T-helper 17 cell (primary cell): ENCODE measurements at places on chromosomes 7 and 10.

GRCh38 chr10:10677479-10677878, 340.2 kb upstream of the CELF2 start:
- H3K4me3 ChIP-seq: no peak overlapping the region
- H3K27ac ChIP-seq: no peak overlapping the region
- H3K27me3 ChIP-seq: peaks cover 19% of the 10 kb centered on the region
- no peaks in the 10 kb centered on the region for H3K4me1 ChIP-seq
- DNase-seq: no peak
- no peaks in the 10 kb centered on the region for H3K36me3 ChIP-seq

DNA sequence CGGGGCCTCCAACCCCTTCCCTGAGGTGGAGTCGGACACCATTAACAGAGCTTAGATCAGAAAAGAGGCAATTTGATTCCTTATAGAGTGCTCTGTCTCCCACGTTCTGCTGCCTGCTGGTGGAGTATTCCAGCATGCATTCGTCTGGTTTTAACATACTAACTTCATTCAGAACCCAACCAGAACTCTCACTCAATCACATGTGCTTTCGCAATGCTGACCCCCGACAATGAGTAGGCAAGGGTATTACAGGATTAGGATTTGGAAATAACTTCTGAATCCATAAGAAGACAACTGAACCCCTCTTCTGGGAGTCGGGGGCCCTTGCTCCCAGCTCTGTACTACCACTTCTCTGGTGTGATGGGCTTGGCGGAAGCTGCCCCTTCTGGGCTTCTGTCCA, 55.7 kb upstream of the HABP2 start:
- peaks cover 5% of the 10 kb centered on the region for H3K4me1 ChIP-seq
- H3K36me3 ChIP-seq: no peaks in the 10 kb centered on the region
- H3K27ac ChIP-seq: no peak overlapping the region
- no peak for DNase-seq

- no peaks in the 10 kb centered on the region for H3K27me3 ChIP-seq
- H3K36me3 ChIP-seq: no peaks in the 10 kb centered on the region
- H3K27ac ChIP-seq: no peak overlapping the region
- no peak overlapping the region for H3K4me3 ChIP-seq
- DNase-seq: no peak
- peaks cover 2% of the 10 kb centered on the region for H3K4me1 ChIP-seq
Observed at GRCh38 chr7:87747681-87748080, 119.5 kb downstream of the RUNDC3B start.

DNA sequence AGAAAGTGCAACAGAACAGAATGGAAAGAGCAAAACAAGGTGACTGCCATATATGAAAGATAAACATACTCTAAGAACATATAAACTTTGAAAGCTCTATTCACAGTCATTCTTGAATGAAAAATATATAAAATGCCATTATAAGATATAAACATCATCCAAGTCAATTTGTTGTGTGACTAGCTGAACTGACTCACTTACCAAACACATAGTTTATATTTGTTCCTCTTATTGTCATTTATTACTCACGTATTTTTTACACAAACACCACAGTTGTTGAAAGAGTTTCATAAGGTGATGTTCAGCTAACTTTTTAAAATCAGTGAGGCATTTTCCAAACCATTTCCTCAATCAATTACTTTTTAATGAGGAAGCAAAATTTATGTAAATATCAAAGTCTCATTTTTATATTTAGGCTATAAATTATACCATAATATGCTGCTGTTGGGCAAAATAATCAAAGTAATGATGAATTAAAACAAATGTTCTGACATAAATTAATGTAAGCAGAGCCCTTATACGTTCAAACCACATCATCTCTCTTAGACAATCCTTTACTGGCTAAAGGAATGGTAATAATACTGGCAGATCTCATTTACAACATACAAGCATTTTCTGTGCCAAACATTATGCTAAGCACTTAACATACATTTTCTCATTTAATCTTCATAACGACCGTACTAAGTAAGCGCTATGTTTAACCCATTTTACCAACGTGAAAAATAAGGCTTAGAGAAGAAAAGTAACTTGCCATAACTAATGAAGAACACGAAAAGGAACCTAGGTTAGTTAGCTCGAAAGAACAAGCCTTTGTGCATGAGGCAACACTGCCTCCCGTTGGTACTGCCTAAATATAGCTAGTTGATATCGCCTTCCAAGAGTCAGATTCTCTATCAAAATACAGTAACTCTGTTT, 7.3 kb downstream of the LRRN3 start:
- no peak for DNase-seq
- no peaks in the 10 kb centered on the region for H3K27me3 ChIP-seq
- H3K27ac ChIP-seq: no peak overlapping the region
- H3K4me1 ChIP-seq: peaks cover 5% of the 10 kb centered on the region

DNA sequence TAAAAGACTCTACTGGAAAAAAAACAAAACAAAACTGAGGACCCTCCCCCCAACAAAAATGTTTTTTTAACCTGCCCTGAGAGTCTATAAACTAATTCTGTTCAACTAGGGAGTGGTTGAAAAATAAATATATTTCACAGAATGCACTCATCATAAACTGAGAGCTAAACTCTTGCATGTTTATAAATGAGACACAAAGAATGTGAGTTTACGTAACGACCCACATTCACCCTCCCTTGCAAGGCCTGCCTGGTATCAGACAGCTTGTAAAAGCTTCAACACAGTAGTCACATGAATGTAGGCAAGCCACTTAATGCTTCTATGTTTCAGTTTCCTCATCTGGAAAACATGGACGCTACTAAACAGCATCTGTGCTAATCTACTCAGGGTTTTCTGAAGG, 50.3 kb downstream of the JAZF1 start:
- H3K36me3 ChIP-seq: no peaks in the 10 kb centered on the region
- H3K4me1 ChIP-seq: peaks cover 23% of the 10 kb centered on the region
- H3K27ac ChIP-seq: no peak overlapping the region
- no peak for DNase-seq

GRCh38 chr7:95088536-95089215, 181.3 kb downstream of the PPP1R9A start:
- no peaks in the 10 kb centered on the region for H3K4me1 ChIP-seq
- no peak for DNase-seq
- H3K36me3 ChIP-seq: no peaks in the 10 kb centered on the region
- no peak overlapping the region for H3K27ac ChIP-seq
- H3K4me3 ChIP-seq: no peak overlapping the region

- no peak for DNase-seq
- peaks cover 30% of the 10 kb centered on the region for H3K27me3 ChIP-seq
- H3K27ac ChIP-seq: no peak overlapping the region
- no peaks in the 10 kb centered on the region for H3K36me3 ChIP-seq
- no peak overlapping the region for H3K4me3 ChIP-seq
Observed at GRCh38 chr7:22660732-22661131, 66.3 kb upstream of the IL6 start.

- H3K4me1 ChIP-seq: no peaks in the 10 kb centered on the region
- no peak overlapping the region for H3K4me3 ChIP-seq
- H3K27me3 ChIP-seq: peaks cover 17% of the 10 kb centered on the region
- H3K27ac ChIP-seq: no peak overlapping the region
Observed at GRCh38 chr7:121212036-121212435, 116.8 kb upstream of the WNT16 start.

DNA sequence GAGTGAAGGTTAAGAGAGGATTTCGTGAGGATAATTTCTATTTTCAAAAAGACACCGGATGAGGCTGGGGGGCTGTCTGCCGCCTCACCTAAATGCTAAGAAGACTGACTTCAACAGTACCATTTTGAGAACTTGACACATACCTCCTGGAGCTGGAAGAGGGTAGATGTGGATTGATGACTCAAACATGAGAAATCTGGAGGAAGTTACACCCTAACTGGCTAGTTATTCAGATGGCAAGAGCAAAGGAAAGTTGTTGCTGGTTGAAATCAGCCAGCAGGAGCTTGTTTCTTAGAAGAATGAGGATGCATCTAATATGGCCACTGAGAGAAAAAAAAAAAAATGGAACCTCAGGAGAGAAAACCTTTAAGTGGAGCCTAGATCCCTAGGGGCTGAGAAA, 76.2 kb upstream of the KIAA1217 start:
- no peak for DNase-seq
- no peaks in the 10 kb centered on the region for H3K27me3 ChIP-seq
- no peaks in the 10 kb centered on the region for H3K4me1 ChIP-seq
- H3K4me3 ChIP-seq: no peak overlapping the region
- H3K27ac ChIP-seq: no peak overlapping the region

GRCh38 chr7:103447073-103447960, 1.3 kb upstream of the SLC26A5 start:
- no peak overlapping the region for H3K27ac ChIP-seq
- H3K36me3 ChIP-seq: no peaks in the 10 kb centered on the region
- no peak for DNase-seq
- H3K27me3 ChIP-seq: peaks cover 62% of the 10 kb centered on the region
- no peak overlapping the region for H3K4me3 ChIP-seq
- H3K4me1 ChIP-seq: peaks cover 9% of the 10 kb centered on the region

GRCh38 chr10:24897326-24897926, 55.0 kb downstream of the PRTFDC1 start:
- H3K4me3 ChIP-seq: no peak overlapping the region
- H3K27ac ChIP-seq: peak overlapping the region; percentile 88
- H3K27me3 ChIP-seq: no peaks in the 10 kb centered on the region

GRCh38 chr7:30176463-30177109, 41.8 kb downstream of the MTURN start:
- no peaks in the 10 kb centered on the region for H3K27me3 ChIP-seq
- no peaks in the 10 kb centered on the region for H3K36me3 ChIP-seq
- H3K27ac ChIP-seq: no peak overlapping the region
- no peak for DNase-seq

- no peak for DNase-seq
- no peak overlapping the region for H3K4me3 ChIP-seq
- H3K36me3 ChIP-seq: no peaks in the 10 kb centered on the region
Observed at GRCh38 chr10:30505543-30506298, 71.7 kb downstream of the MAP3K8 start.

DNA sequence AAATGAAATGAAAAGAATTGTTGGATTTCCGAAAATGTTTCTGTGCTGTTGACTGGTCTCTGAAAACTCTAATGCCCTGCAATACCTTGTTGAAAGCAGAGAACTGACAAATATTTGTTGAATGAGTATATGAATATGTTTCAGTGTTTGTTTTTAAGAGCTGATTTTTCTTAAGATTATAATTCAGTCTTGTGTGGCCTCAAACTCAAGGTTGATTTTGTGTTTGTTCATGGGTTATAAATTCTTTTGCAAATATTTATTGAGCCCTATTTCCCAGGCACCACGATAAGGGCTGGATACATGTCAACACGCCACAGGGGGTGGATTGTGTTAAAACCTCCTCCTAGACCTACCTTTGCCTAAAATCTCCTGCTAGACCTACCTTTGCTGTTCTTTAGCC, 203.9 kb upstream of the PLPP4 start:
- no peak overlapping the region for H3K4me3 ChIP-seq
- H3K4me1 ChIP-seq: no peaks in the 10 kb centered on the region
- no peak for DNase-seq
- no peak overlapping the region for H3K27ac ChIP-seq
- peaks cover 17% of the 10 kb centered on the region for H3K27me3 ChIP-seq
